ENCODE measurements at places on chromosomes 3 and 15.

DNA sequence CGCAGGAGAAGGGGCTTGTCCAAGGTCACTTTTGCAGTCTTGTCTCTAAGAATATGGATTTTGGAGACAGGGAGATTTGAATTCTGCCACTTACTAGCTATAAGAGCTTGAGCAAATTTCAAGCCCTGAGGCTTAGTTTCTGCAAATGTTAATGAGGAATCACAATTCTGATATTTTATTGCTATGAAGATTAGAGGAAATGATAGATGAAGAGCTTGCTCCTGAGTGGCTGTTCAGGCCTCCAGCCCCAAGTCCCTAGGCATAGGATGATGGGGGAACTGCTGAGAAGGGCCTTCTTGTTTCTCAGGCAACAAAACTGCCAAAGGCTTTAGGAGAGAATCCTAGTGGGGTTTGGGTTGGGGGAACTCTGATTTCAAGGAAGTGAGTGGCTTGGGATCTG is 18.8 kb upstream of the PSTPIP1 start:
- DNase-seq = no peak

DNA sequence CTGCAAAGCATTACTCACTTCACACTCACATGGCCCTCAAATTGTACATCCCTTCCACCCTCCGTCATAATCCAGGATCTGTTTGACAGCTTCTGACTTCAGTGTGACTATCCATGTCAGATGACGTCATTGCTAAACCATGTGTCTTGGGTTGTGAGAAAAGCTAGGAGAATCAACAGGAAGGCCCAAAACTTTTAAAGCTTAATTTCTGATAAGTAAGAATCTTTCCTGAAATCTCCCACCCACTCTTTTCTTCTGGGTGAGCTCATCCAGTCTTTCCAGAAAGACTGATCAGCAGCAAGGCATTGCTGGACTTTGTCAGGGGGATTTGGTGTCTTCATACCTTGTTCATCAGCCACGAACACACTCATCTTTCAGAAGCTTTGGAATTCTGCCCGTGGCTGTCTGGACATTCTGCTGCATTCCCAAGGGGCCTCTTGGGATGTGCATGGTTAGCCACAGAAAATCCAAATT is 11.5 kb upstream of the LMCD1 start:
- DNase-seq = no peak

- no peak for DNase-seq
These were observed 58.6 kb downstream of the MRPL3 start for GRCh38 chr3:131444180-131444579.

DNA sequence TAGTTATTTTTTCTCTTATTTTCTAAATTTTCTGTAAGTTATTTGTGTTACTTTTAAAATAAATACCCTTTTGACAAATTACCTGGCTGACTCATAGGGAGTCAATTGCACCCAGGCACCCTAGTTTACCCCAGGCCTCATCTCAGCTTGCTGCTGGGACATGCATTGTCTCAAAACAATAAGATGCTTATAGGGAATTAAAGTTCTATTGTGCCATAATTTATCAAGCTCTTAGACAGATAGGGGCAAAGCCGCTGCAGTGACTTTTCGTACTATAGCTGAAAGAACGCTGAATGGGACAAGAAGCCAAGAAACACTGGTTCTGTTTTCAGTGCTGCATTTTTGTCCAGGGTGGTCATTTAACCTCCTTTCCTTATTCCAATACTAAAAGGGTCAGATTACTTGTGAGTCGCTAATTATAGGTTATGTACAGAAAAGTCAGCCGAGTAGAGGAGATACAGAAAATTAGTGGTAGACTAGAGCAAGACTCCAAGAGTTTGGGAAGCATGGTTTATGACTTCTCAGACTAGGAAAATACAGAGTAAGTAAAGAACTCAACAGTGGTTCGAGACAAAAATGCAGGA is 50.3 kb downstream of the EXD1 start:
- no peak for DNase-seq

DNA sequence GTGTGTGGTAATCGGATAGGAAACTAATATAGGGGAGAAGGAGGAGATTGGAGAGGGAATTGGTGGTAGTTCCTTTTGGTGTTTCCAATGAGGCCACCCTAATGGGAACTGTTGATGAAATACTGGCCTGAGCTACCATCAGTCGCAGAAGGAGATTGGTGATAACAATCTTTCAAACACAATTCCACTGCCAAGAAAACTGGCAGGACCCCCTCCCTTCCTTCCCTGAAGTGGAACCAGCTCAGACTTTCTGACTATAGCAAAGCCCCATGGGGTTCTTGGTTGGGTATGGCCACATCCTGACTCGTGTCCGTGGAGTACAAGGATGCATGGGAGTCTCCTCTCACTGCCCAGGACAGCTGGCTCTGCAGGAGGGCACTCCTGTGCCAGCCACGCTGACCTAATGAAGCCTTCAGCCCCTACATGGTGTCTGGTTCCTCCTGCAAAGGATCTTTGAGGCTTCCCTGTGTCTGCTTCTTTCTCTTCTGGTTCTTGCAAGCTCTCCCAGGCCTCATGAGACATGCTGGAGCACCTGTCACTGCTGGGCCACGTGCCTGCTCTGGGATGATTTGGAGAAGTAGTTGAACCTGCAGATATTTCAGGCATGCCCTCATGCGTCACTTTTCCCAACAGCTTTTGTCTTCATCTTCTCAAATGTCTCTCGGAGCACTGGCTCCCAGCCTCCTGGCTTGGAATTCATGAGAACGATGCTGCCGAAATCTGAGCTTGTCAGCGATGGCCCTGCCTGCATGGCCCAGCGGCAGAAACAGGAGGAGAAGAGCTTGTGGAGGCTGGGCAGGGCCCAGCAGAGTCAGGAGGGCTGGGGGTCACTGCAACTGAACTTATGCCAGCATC is 90.0 kb upstream of the ADPGK start:
- no peak for DNase-seq

DNA sequence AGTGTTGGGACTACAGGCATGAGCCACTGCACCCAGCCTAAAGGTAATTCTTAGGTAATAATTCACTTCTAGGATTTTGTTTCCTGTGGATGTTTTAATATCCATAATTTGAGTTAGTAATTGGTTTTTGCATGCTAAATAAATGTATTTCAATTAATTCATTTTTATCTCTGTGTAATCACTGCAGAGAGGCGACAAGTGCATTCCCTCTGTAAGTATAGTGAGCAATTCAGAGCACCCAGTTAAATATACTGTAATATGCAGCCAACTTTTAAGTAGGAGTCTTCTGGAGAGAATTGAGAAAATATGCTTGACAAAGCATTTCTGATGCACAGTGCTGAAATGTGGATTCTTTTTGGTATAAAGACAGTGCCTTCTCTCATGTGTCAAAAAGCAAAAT is 5.7 kb downstream of the TBC1D23 start:
- no peak for DNase-seq

GRCh38 chr3:18112674-18113375 is 312.3 kb downstream of the SATB1 start:
- no peak for DNase-seq

DNA sequence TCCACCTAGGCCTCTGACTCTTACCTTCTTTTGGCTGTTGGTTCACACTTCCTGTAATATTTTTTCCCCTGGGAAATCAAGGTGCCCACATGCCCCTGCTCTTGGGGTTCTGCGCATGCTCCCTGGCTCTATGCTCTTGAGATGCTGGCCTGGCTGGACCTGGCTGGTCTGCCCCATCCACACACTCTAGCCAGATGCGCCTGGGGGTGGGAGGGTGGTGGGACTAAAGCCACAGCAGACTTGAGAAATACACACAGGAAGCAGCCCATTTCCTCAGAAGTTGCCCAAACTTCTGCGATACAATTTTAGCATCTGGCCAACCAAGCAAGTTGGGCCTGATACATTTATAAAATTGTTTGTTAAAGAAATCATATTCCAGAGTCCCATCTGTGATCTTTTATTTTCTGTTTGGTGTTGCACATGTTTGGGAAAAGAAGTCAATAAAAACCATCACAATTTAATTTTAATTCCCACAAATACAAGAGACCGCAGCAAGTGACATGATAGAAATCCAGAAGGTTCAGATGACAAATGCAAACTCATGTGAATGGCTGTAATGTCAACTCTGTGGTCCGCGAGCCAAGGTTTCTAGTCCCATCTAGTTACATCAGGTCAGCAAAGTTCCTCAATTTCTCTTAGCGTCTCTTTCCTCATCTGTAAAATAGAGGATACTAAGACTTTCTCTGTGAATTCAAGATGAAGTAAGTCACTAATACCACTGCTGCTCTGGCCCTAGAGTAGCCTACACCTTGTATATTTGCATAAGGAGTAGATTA is 55.9 kb upstream of the MEF2A start:
- DNase-seq = no peak

DNA sequence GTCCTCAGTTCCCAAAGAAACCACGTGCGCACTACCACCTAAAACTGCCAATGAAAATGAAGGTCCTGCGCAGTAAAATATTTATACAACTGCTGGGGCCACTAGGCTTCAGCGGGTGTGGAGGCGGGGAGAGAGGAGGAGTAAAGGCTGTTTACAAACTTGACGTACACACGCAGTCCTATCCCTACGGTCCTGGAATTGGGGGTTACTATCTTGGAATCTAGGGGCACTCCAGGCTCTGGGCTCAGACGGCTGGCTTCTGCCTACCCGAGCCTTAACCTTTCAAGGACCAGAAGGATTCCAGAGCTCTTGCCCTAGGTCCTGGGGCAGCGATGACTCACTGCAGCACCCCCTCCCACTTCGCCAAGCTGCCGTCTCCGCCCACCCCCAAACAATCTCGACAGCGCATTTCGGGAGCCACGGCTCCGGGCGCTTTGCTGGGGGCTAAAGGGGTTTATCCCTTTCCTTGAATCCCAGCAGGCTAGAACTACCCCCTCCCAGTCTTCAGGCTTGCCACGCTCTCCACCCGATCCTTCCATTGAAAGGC is 3.0 kb downstream of the ADAMTS9 start:
- no peak for DNase-seq

DNA sequence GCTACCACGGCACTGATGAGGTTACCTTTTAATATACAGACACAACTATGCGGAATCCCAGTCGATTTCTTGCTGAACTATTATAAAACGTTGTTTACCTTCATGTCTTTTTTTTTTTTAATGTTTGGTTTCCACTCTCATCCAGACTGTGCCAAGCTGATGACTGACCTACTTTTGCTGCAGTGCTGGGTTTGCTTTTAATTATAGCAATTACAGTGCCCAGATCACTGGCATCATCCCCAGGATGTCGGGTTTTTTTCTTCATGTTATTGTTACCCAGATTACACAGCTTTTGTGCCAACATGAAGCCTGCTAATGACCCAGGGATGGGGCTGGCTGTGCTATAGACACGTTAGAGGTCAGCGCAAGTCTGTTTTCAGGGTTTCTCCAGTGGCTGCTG is 294.0 kb upstream of the ATP10A start:
- no peak for DNase-seq

DNA sequence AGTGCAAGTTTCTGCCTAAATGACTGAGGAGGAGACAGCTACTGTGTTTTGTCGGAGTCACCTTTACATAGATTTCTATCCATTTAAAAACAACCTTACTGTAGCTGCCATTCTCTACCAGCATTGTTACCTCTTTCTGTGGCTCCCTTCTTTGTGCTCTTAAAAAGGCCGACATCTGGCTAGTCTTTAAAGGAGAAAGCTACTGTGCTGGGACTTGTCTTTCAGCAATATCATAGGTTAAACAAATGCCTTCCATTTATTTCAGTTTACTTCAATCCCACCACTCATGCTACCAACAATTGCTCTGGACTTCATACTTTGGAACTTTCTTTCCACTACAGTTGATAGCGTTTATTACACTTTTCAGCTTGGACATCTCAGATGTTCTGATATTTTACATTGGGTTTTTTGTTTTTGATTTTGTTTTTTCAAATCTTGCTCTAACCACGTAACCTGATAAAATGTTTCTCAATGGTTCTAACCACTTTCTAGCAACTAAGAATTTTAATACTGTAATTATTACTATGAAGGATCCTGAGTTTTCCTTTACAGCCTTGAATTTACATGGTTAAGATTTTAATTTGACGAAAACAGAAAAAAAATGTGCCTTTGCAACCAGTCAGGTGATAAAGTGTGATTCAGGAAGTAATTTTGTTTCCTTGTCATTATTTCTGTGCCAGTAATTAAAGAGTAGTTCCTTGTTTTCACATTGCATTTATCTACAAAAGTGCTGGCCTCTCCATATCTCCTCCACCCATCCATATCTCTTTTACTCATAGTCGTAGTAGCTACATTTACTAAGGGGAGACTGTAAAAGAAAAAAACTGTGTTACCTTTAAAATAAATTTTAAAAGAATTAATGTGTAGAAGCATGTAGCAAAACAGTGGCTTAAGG is 1.3 kb upstream of the CBLB start:
- no peak for DNase-seq

DNA sequence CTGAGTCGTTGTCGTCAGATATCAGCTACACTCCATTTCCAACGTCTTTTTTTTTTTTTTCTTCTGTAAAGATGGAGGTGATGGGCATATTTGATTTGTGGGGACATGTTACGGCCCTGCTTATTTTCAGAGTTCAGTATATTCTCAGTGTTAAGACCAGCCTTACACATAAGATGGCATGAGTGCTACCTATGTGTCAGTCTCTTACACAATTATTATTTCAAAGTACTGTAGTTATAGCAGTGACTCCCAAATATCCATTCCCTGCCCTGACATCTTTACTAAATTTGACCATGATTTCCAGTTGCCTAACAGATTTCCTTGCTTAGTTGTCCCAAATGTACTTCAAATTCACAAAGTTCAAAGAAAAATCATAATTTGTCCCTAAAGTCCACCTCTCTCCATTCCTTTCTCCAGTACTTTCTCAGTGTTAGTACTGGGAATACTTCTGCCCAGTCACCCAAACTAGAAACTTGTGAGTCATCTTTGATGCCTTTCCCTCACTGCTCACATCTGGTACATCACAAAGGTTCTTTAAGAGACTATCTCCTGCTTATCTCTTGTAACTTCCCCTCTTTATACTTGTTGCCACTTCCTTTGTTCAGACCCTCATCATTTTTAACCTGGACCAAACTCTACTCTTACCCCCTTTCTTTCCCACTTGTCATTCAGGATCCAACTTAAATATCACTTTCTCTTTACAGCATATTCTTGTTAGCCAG is 67.0 kb downstream of the ZNF609 start:
- DNase-seq = no peak

- no peak for DNase-seq
These were observed 747 bp downstream of the MYL3 start for GRCh38 chr3:46862369-46863025.

GRCh38 chr3:136193278-136194054 is 2.7 kb downstream of the MSL2 start:
- no peak for DNase-seq

DNA sequence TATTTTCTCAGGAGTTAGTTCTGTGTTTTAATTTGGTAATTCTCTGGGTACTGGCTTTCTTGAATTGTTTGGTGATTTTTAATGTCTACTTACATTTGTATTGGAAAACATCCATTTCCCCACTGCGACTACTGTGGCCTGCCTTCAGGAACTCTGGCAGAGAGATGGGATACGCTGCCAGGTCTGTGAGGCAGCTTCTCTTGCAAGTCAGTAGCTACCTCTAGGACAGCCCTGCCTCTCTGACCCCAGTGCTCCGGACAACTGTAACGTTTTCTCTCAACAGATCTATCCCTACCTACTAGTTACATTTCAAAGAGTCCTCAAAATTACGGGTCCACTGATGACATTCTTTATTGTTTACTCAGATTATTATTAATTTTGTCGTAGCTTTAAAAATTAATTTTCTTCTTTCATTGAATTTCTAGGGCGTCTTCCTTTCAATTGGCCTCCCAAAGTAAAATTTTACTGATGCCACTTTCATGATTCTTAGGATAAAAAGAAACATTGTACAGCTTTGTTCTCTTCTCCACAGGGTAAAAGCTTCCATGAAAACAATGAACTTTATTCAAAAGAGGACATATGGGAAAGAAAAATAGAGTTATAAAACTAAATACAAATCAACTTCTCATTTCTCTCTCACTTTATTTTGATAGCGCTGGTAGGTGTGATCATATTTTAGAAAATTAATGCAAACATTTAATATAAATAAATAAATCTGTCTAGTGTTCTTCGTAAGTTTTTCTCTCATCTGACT is 123.2 kb upstream of the GOLGA8J start:
- no peak for DNase-seq

Measured in glomerular endothelial cell (primary cell).